ENCODE measurements at places on chromosomes 5 and 9.

DNA sequence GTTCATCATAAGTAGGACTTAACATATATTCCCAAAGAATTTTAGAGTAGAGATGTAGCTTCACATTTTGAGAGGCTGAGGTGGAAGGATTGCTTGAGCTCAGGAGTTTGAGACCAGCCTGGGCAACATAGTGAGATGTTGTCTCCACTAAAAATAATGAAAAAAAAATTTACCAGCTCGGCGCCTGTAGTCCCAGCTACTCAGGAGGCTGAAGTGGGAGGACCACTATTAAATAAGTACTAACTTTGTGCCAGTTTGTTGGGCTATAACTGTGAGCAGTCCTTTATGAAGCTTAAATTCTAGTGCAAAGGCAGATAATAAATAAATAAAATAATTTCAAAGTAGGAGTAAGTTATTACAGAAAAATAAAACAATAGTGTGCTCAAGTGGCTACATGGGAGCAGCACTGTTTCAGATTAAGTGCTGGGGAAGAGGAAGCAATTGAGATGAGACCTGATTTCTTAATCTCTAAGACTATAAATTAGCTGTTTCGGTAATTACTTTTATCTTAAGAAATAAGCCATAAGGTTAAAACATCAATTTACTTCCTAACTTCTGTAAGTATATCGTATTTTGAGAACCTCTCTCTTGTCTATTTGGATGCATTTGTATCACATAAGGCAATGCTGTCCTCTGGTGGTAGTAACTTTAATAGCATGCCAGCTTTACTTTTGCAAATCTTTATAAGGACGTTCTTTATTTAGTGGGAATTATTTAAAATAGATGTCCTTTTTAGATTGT is 98.9 kb downstream of the CSNK1G3 start:
- no peak for DNase-seq

DNA sequence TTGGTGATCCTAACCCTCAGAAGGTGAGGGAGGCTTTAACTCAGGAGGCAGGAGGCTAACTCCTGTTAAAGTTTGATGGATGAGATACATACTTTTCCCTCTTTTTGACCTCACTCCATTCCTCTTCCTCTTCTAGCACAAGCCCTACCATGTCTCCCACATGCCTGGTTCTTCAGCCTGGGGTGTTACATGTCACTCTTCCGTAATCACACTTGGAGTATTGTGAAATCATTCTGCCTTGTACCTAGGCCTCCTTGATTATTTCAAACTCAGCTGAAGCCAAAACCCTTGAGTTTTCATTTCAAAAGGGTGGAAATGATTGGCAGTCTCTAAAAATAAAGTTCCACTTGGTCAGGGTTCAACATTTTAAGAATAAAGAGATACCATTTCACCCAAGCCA is 1.8 kb downstream of the PLAC8L1 start:
- no peak for DNase-seq

GRCh38 chr9:91341258-91341746 is 20.4 kb downstream of the AUH start:
- no peak for DNase-seq

GRCh38 chr5:88952996-88953643 is 70.1 kb upstream of the MEF2C start:
- DNase-seq = no peak

DNA sequence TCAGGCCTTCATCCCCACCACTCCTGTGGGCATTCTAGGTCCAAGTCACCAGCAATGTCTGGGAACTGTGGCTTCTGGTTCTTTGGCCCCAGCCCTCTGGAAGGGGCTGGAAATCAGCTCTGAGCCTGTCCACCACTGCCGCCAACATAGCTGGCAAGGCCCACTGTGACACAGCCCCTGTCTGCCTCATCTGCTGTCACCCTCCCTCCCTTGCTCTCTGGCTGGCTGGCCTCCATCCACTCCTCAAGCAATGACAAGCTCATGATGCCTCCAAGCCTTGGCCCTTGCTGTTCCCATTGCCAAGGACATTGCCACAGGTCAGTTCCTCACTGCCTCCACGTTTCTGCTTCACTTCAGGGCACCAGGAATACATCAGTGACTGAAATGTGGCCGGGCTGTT is 93.7 kb downstream of the LHX2 start:
- no peak for DNase-seq

DNA sequence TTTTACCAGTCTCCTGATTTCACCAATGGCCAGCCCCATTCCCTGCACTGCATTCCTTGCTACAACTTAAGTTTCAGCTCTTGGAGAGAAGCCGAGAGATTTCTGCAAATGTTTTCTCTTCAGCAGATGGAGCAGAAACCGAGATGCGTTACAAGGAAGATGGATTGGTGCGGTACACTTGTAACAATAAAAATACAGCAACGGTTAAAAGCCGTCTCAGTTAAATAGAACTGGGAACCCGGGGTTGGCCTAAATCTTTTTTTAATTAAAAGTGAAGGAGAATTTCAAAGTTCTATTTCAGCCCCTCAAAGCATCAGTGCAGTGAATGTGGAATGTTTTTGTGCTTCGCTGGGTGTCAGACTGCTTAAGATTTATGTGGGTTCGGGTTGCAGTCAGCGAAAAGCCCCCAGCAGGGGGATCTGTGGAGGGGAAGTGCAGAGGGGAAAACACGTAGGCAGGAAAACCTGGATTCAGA is 19.8 kb downstream of the BRINP1 start:
- DNase-seq = no peak

GRCh38 chr5:87944553-87945285 is 323.9 kb downstream of the TMEM161B start:
- DNase-seq = peak; percentile 47

DNA sequence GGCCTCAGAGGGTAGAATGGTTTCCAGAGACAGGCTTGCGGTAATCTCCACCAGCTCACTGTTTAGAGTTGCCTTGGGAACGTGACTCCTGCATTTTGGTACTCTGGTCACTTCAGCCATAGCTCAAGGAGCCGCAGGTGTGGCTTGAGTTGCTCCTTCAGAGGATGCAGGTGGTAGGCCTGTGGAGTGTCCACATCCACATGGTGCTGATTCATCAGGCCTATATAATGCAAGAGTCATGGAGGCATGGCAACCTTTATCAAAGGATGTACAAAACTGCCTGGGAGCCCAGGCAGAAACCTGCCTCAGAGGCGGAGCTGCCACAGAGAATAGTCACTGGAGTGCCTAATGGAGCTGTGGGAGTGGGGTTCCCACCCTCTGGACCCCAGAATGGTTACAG is 114.2 kb downstream of the ANXA1 start:
- DNase-seq = no peak

- no peak for DNase-seq
Measured at GRCh38 chr5:17157916-17158529, 59.4 kb upstream of the BASP1 start.

- DNase-seq = peak; percentile 36
Measured at GRCh38 chr9:125541840-125542243, 165.2 kb downstream of the MAPKAP1 start.

GRCh38 chr5:17839848-17840247 is 205.6 kb downstream of the TAF11L14 start:
- DNase-seq = no peak
